ENCODE measurements at places on chromosomes 12 and 14.

- DNase-seq, result no peak
Measured at GRCh38 chr14:85463512-85463911, 66.4 kb upstream of the FLRT2 start.

- no peak for DNase-seq
Measured at GRCh38 chr12:45986641-45987339, 3.6 kb downstream of the SCAF11 start.

DNA sequence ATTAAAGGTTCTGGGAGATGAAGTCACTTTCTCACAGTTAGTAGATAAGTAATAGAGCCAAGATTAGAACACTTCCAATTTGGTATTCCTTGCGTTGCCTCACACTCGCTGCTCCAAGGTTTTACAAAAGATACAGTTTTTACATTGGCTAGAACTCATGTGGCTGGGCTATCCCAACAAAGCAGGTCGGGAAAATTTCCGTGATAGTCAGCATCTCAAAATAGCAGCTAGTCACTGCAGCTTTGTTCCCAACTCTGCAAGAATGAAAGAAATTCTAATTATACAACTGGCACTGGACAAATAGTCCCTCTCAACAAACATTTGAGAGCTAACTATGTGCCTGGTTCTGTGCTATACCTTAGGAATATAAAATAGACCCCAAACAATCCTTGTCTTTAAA, 24.6 kb upstream of the PPP1R12A start:
- DNase-seq, result no peak

DNA sequence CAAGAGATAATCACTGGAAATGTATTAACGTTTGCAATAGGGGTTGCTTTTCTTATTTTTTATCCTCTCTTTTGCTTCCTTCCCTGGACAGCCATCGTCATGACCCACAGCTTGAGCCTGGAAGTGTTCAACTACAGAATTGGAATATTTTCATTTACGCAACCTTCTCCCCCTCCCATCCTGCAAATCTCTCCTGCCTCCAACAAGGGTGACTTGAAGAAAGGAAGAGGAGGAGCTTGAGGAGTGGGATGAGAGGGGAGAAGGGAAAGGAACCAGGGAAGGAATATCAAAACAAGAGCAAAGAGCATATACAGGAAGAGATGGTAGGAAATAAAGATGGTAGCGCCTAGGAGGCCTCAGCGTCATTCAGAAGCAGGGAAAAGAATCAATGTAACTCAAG, 1.6 kb upstream of the MANSC4 start:
- no peak for DNase-seq

DNA sequence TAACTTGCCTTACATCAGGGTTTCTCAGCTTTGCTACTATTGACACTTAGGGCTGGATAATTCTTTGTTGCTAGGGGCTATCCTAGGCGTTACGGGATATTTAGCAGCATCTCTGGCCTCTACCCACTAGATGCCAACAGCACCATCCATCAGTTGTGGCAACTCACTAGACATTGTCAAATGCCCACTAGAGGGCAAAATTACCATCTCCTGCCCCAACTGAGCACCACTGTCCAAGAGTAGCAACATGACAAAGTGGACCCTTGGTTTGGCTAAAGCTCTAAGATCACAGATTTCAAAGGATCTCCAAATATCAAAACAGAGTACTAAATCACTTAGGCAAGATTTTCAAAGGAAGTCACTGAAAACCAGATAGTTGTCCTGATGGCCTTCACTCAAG, 251.7 kb upstream of the TBX3 start:
- no peak for DNase-seq
